ENCODE measurements at places on chromosomes 16 and 17.

- DNase-seq, result no peak
Observed at GRCh38 chr16:15059324-15059723, 3.5 kb upstream of the NTAN1 start.

DNA sequence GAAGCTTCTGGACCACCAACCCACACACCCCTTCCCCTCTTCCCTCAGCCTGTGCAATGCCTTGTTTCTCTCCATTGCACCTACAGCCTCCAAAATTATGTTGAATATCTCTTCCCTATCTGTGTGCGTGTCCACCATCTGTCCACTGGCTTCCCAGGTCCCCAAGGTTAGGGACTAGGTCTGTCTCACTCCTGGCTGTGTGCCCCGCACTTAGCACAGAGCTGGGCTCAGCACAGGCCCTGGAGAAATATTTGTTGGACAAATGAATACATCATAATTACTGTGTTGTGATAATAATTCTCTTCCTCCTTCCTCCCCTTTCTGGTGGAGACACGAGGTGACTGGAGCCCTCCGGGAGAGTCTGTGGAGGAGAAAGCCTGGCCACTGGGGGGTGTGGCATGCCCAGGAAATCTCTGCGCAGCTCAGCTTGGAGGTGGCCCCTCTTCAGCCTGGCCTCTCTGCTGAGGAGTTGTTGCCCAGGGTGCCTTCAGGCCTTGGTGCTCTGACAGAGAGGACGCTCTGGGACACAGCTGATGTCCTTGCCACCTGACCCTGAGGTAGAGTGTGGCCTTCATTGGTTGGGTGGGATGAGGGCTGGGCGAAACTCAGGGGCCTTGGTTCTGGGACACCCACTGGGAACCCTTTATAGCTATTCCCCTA is 3.3 kb upstream of the BRD7 start:
- peak; percentile 57 for DNase-seq

DNA sequence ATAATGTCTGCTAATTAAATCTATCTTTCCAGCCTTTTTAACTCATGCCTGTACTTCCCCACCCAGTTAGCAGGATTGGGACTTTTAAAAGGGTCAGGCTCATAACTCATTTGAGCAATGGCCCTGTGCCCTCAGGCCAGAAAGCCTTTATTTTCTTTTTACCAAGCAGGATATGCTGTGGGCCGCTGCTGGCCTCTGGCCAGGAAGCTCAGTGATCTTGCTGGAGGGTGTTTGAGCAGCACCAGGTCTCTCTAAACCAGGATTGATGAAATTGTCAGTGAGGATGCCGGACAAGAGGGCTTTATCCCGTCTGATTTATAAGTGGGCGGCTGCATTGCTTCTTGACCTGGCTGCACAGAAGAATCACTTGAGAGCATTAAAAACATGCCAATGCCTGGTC is 187.8 kb downstream of the RAB11FIP4 start:
- no peak for DNase-seq

- no peak for DNase-seq
Observed at GRCh38 chr17:77354420-77354669, 213.6 kb downstream of the SEC14L1 start.

DNA sequence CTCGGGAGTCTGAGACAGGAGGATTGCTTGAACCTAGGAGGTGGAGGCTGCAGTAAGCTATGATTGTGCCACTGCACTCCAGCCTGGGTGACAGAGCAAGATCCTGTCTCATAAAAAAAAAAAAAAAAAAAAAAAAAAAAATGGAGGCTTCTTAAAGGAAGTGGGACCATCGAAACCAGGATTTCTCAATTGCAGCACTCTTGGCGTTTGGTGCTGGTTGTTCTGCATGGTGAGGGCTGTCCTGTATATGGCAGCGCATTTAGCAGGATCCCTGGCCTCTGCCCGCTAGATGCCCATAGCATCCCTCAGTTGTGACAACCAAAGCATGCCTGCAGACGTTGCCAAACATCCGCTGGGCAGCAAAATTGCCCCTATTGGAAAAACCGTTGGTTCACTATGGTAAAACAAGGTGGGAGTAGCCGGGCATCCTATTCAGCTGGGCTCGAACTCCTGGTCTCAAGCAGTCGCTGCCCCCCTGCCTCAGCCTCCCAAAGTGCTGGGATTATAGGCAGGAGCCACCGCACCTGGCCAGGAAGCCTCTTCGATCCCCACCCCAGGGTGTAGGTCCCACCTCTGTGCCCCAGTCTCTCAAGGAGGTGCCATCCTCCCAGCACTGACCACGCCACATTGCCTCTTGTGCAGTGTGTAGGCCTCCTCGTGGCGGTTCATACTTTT is 6.5 kb upstream of the NPIPB7 start:
- no peak for DNase-seq

Measured in WTC11 (cell line).